GM23338 (cell line): ENCODE measurements at places on chromosomes 5 and 9.

- no peak overlapping the region for H3K4me3 ChIP-seq
- H3K27me3 ChIP-seq, result peaks cover 14% of the 10 kb centered on the region; the same call in 1 of the 2 replicates
- no peak overlapping the region for H3K27ac ChIP-seq
- no peak for DNase-seq
- H3K4me1 ChIP-seq, result peaks cover 16% of the 10 kb centered on the region
Observed at GRCh38 chr9:126218359-126219125, 108.1 kb upstream of the MVB12B start.

GRCh38 chr9:107034831-107035230 lies 171.9 kb downstream of the ZNF462 start:
- H3K4me1 ChIP-seq, result no peaks in the 10 kb centered on the region
- H3K27ac ChIP-seq, result no peak overlapping the region
- DNase-seq, result no peak
- no peaks in the 10 kb centered on the region for H3K27me3 ChIP-seq
- H3K36me3 ChIP-seq, result no peaks in the 10 kb centered on the region

DNA sequence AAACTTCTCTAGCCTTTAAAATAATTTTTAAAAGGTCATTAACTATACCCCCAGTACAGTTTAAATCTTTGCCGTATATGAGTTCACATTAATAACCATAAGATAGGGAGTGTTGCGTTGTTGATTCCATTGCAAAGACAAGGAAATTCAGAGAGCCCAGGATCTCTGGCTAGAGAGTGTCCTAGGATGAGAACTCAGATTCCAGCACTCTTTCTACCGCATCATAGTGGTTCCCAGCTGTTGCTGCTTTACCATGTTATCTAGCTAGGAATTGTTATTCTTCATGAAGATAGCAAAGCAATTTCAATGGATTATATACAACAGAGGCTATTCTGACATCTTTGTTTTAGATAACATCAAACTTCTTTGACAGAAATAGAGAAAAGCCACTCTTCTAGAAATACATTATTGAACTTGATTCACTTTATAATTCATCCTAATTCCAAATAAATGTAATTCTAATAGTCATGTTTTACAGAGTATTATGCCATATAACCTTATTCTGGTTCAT lies 78.4 kb upstream of the IL7R start:
- DNase-seq, result no peak
- no peak overlapping the region for H3K27ac ChIP-seq
- H3K4me3 ChIP-seq, result no peak overlapping the region
- H3K36me3 ChIP-seq, result no peaks in the 10 kb centered on the region

GRCh38 chr5:168883281-168883741 lies 304.1 kb upstream of the PANK3 start:
- no peak overlapping the region for H3K27ac ChIP-seq
- peak; percentile 45 for DNase-seq
- H3K4me3 ChIP-seq, result no peak overlapping the region
- no peaks in the 10 kb centered on the region for H3K36me3 ChIP-seq
- peaks cover 11% of the 10 kb centered on the region for H3K4me1 ChIP-seq
- no peaks in the 10 kb centered on the region for H3K27me3 ChIP-seq

GRCh38 chr5:150576449-150576949 lies 64.0 kb upstream of the SYNPO start:
- no peak overlapping the region for H3K4me3 ChIP-seq
- H3K27me3 ChIP-seq, result no peaks in the 10 kb centered on the region
- H3K36me3 ChIP-seq, result no peaks in the 10 kb centered on the region
- no peaks in the 10 kb centered on the region for H3K4me1 ChIP-seq

DNA sequence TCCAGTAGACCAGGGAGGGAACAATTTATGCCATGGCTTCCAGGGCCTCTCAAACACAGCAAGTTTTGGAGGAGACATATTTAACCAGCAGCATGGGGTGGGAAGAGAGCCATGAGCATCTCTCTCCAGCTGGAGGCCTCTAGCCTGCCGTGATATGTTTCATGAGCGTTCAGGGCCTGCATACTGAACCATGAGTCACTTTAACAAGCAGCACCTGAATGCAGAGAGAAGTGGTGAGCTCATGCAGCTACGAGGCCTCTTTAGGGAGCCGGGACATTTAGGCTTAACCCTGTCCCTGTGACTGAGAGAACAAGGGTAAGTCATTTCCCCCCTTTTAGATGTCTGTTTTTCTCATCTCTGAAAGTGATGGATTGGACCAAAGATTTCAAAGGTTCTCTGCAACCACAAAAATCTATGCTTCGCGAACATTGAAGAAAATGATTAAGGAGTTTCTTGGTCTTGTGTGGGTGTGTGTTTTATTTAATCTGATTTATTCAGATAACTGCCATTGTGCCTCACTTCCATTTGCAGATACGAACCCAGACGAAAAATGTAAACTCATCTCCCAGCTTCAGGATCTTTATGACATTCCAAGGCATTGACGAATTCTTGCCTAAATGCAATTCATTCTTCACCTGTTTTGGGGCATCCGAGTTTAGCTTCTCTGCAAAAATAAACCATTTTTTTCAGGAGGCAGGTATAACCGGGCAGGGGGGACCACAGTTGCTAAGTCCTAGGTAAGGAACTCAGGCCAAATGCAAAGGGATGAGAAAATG lies 157.0 kb downstream of the GABBR2 start:
- H3K27ac ChIP-seq, result no peak overlapping the region
- no peaks in the 10 kb centered on the region for H3K27me3 ChIP-seq
- DNase-seq, result no peak
- H3K4me3 ChIP-seq, result no peak overlapping the region

GRCh38 chr5:169265888-169266287 lies 35.1 kb downstream of the SLIT3 start:
- H3K27ac ChIP-seq, result no peak overlapping the region
- peaks cover 14% of the 10 kb centered on the region; the same call in 1 of the 2 replicates for H3K4me1 ChIP-seq
- H3K4me3 ChIP-seq, result no peak overlapping the region
- peak; percentile 55 for DNase-seq

DNA sequence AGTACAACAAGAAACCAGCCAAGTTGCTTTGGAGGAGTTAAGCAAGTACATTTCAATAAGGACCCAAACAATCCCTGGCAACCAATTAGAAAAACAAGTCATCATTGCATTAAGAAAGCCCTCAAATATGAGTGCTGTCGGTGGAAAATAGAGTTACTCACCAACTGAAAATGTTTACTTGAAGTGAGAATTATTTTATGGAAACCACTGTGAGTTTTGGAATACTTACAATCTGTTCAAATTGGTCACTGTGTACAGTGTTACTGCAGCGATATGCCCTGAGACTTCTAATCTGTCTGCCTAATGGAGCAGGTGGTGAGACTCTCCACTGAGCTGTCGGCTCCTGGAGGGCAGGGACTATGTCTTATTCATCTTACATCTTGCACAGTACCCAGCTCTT lies 1073.2 kb upstream of the DMAC1 start:
- H3K4me3 ChIP-seq, result no peak overlapping the region
- no peaks in the 10 kb centered on the region for H3K27me3 ChIP-seq
- DNase-seq, result no peak

DNA sequence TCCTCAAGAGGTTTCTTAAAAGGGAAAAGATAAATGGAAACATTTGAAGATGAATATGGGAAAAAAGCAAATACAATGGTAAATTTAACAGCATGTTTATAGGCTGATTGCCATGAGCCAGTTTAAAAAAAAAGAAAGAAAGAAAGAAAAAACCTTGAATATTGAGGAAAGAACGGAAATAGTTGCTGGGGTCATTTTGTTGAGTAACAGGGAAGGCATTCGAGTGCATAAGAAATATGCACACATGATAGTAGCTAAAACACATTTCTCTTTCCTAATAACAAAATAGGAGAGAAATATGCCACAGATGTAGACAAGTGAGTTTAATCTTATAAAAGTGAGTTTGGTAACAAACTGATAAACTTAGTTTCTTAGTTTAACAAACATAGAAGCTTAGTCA lies 864.6 kb upstream of the ACO1 start:
- DNase-seq, result no peak
- H3K36me3 ChIP-seq, result no peaks in the 10 kb centered on the region
- no peaks in the 10 kb centered on the region for H3K27me3 ChIP-seq

DNA sequence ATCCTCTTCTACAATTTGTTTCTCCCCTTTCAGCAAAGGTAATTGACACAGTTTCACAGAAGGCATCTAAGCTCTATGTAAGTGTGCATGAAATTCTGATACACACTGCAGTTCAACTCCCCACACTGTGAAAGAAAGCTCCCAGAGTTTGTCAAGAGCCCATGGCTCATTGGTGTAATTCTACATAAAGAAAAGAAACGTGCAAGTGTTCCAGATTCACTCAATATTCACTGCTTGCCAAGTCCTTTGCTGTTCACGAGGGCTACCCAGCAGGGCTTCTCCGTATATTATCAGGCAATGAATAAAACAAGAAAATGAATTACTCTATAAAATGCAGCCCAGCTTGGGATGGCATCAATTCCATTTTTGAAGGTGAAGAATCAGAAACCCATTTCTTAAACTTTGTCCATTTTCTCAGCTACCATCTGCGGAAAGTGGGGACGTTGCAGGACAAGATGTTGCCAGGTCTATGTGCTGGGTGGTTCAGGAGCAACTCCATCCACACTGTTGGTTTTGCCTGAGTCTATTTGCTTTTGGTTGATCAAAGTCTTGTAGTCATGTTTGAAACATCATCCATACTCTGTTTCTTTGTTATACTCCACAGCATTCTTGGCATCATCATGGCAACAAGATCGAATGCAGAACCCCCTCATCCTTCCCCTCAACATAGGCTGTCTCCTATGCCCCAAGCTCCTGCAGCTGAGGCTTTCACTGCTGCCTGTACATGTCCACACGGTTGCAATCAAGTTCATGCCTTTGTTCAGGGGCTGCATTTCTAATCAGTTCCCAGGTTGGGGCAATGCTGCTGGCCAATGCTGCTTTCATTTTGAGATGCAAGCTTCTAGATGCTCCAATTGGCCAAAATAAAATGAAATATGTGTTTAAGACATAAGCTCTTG lies 301.8 kb downstream of the MED10 start:
- H3K36me3 ChIP-seq, result no peaks in the 10 kb centered on the region
- no peaks in the 10 kb centered on the region for H3K27me3 ChIP-seq
- no peaks in the 10 kb centered on the region for H3K4me1 ChIP-seq
- DNase-seq, result no peak
